GM10248 (cell line): ENCODE measurements at places on chromosomes 13 and 19.

- no peak for DNase-seq
Observed at GRCh38 chr19:32872391-32872790, 2.8 kb upstream of the SLC7A9 start.

DNA sequence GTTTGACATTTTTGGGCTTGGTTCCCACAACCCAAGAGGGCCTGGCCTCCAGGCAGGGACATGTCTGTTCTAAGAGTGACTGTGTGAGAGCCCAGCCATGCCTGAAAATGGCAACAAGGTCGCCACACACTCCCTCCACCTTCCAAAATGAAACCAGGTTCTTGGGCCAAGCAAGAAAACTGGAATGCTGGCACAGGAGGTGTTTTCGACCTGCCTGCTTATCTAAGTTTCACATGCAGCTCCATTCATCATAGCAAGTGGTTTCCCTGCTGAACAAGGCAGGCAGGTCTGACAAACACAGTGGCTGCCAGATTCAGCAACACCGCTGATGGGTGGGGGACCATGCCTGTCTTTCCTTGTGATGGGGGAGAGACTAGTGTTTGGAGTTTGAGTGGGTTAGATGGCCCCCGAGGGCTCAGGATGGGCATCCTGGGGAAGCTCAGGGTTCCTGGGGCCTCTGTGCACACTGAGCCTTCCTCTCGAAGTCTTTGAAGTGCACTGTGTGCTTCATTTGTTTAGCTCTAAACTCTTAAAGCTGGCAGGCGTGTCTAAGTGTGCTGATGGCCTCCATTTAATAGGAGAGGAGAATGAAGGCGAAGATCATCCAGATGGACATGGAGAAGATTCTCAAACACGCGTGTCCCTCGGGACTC, 17.9 kb upstream of the GAS6 start:
- DNase-seq: no peak

- DNase-seq: no peak
Observed at GRCh38 chr19:2434721-2435265, 7.4 kb upstream of the TIMM13 start.

DNA sequence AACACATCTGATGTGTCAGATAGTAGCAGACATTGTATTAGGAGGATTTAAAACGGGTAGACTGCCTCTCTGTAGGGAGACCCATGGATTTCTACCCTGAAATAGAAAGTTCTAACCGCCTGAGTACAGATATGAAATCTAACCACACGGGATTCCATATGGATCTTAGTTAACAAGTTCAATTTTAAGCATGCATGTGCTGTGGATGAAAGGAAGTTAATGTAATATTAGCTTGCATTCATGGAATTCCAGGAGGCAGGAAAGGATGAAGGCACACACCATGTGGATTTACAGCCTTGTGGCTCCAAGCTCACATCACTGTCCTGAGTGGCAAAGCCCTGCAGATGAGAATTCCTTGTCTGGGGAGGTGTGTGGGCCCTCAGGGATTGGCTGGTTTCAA, 120.6 kb upstream of the IRS2 start:
- DNase-seq: no peak

DNA sequence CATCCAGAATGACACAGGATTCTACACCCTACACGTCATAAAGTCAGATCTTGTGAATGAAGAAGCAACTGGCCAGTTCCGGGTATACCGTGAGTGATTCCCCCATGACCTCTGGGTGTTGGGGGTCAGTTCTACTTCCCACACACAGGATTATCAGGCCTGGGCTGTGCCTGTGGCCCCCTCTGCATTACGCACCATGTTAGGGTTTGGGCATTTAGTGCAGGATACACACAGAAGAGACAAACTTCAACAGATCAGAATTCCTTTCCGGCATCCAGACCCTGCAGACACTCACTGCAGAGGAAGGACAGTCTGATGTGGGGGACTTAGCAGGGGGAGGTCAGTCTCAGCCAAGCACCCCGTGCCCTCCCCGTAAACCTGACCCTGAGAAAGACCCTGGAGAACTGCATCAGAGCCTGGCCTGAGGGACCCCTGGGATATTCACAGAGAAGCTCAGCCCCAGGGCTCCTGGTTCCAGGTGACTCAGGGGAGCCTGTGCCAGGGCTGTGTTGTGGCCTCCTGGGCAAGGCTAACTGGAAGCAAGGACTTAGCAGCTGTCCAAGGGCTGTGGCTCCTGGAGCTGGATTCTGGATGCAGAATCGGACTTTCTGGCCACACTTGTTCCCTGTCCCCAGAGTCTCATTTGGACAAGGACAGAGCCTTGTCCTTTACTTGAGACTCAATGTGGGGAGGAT, 1.7 kb downstream of the CEACAM5 start:
- no peak for DNase-seq

DNA sequence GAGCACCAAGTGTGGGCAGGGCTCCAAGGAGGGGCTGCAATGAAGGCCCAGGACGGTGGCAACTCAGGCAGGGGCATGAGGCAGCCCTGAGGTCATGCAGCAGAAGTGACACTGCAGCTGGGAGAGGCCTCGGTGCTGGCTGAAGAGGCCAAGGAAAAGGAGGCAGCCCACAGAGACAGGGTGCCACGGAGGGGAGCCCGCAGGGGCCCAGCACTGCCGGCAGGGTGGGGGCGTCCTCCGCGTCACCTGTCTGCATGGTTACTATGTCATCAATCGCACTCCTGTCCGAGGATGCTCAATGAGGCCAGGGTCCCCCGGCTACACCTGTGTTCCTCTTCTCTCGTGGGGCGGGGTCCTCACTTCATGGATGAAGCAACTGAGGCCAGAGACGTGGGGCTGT, 123.1 kb downstream of the TUBA3C start:
- DNase-seq: no peak
